ENCODE measurements at places on chromosomes 1 and 21.

DNA sequence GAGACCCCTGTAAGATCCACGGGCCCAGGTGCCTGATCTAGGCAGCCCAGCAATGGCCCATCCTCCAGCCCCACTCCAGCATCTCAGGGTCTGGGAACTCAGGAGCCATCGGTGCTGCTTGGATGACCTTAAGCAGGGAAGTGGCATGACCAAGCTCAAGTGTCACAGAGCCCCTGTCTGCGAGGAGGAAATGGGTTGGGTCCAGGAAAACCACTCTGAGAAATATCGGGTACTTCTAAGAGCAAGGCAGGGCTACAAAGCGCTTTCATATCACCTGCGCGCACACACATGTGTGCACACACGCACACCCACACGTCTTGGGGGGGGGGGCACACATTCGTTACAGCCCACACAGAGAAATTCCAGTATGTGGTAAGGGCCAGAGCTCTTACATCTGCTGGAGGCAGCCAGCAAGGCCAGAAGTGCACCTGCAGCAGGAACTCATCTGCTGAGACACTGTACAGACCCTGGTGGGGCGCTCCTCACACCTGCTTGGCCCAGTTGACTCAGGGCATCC is 32.6 kb upstream of the SPOCD1 start:
- DNase-seq = no peak

GRCh38 chr1:116785006-116785405 is 30.8 kb downstream of the CD2 start:
- no peak for DNase-seq

DNA sequence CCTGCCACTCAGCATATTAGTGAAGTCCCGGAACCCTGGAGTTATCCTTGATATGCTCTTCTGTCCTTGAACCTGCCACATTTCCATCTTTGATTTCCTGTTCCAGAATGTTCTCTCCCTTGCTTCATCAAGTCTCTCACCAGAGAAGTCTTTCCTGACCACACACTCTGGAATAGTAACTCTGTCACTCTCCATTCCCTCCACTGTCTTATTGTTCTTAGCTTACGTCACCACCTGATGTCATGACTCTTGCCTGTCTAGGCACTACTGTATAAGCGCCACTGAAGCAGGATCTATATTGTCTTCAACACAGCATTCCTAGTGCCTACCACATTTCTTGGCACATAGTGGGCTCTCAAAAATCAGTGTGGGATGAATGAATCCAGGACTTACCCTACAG is 65.4 kb upstream of the SMYD2 start:
- no peak for DNase-seq

- DNase-seq = peak; percentile 42
These were observed 1.2 kb downstream of the RSRP1 start for GRCh38 chr1:25245809-25246599.

- DNase-seq = no peak
These were observed 891.8 kb upstream of the NCAM2 start for GRCh38 chr21:20106368-20106767.

DNA sequence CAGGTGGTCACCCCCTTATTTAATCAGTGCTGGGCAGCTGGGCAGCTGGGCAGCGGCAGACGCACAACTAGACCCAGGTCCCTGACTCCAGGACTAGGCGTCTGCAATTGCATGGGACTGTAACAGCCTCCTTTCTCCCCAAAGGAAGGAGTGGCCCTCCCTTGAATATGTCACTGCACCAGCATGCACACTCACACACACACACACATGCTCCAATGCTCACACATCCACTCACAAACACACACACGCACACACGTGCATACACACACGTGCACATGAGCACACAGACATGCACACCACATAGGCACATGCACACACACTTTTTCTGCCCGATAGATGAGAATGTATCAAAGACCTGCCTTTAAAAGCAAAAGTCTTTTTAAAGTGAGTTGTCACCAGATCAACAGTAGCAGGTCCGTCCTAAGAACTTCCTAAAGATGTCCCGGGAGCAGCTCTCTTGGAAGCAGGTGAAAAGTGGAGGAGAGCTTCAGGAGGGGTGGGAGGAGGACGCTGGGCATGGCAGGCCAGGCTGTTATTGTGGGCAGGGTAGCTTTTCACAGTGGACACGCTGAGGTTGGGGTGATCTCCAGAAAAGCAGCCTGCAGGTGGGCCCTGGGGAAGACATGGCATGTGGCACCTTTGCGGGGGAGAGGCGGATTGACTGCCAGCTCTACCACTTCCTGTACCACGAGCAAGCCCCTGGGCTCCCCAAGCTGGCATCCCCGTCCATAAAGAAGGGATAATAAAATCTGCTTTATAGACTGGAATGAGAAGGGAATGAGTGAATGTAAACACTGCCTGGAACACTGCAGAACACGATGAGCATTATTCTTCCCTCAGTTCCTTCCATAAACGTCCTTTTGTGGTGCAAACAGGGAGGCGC is 1.7 kb downstream of the PDE9A start:
- no peak for DNase-seq

DNA sequence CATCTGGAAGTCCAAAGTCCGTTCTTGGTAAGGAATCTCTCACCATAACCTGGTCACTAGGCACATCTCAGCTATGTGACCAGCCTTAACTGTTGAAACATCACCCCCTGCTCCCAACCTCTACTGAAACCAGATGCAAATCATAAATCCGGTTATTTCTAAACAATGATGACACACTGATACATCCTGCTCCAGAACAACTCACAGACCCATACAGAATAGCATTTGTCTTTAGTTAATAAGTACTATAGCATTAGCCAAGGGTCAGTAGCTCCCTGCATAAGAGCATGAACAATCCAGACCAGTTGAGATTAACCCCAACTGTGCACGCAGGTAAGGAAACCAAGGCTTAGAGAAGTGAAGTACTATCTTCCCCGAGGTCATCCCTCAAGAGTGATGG is 38.0 kb upstream of the KCTD3 start:
- no peak for DNase-seq

- no peak for DNase-seq
These were observed 55.2 kb upstream of the MRPS6 start for GRCh38 chr21:34018185-34018584.

DNA sequence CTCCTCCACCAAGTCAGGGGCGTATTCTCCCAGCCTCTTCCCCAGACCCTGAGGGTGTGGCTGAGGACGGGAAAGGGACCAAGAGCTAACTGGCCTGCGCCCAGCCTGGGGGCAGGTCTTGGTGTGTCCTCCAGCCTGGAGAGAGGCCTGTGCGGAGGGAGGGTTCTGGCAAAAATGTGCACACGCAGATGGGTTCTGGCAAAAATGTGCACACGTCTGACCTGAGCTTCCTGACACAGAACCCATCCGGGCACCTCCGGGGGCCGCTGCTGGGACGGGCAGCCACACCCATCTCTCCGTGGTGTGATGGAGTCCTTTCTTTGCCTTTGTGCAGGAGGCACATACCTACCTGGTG is 23.1 kb upstream of the PKP1 start:
- DNase-seq = no peak

DNA sequence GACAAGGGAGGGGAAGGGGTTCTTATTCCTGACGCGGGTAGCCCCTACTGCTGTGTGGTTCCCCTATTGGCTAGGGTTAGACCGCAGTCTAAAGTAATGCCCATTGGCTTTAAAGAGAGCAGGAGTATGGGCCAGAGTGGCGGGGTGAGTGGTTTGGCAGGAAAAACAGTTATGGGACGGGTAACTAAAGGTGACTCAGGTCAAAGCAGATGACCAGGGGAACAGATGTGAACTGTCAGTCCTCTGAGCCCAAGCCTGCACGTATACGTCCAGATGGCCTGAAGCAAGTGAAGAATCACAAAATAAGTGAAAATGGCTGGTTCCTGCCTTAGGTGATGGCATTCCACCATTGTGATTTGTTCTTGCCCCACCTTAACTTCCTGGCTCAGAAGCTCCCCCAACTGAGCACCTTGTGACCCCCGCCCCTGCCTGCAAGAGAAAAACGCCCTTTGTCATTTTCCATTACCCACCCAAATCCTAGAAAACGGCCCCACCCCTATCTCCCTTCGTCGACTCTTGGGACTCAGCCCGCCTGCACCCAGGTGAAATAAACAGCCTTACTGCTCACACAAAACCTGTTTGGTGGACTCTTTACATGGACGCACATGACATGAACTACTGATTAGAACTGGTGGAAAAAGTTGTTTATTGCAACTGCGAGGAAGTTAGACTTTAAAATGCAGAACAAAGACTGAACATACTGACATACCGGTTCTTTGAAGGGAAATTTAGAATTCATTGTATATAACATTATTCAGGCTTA is 758 bp upstream of the ATAD3B start:
- no peak for DNase-seq

GRCh38 chr1:157034137-157034800 is 11.3 kb downstream of the ARHGEF11 start:
- DNase-seq = no peak

DNA sequence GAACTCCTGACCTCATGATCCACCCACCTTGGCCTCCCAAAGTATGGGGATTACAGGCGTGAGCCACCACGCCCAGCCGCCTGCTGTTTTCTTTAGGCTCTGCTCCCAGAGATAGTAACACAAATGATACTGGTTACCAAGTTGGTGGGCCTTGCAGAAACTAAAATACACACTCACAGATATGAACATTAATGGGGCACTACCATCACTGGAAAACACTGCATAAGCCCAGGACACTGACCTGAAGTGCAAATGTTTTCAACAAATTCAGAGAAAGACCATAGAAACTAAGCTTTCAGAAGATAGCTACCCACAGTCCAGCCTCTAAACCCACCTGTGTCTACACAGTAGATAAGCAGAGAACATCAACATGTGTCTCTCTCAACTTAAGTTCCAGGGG is 180.5 kb downstream of the FCRL5 start:
- no peak for DNase-seq

DNA sequence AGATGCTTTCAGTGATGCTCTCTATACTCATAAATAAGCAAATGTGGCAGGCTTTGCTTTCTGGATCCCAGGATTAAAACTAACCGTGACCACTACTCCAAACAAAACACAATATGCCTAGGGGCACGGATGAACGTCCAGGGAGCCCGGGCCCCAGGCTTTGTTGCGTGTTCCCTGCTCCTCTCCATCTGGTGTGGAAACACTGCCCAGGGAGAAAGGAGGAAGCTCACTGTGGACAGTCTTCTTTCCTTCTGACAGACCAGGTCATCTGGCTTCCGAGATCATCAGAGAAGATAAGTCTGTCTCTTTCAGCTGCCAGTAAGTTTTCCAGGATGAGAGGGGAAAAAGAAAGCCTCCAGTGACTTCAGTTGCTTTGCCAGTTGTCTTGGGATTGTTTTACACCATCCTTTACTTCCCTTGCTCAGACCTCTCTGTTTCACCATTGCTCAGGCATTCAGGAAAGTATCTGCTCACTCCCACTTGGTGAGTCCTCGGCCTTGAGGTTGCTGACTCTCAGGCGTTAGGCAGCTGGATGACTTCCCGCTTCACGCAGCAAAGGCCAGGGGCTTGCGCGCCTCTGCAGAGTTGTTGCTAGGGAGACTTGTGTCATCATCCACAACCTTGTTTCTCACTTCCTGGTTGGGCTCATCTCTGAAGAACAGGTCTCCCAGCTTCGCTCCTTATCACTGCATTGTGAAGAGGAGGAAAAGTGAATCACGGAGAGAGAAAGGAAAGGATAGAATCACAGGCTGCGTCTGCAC is 20.6 kb upstream of the PGD start:
- DNase-seq = peak; percentile 97

DNA sequence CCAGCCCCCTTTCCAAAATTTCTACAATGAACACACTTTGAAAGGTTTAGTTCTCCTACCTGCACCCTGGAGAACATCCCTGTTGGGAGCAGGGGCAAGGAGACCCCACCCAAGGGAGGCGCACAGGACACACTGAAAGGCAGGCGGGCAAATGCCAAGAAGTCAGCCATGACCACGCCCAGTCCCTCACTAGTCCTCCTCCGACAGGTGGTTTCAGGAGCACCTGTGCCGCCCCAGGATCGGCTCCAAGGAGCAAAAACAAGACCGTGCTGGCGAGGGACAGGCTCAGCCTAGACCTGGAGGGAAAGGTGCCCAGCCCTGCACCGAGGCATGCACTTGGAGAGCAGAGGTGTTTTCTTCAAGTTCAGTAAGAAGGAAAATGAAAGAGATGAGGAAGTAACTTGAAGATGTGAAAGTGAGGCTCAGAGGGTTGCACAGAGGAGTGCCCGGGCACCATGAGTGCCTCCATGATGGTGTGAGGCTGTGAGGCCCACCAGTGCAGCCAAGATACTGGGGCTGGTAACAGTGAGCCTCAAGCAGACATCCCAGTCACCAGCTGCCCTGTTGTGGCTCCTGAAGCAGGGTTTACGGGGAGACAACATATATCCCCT is 19.6 kb upstream of the NADK start:
- DNase-seq = no peak

- no peak for DNase-seq
These were observed 105.4 kb upstream of the FAM78B start for GRCh38 chr1:166272155-166272554.

DNA sequence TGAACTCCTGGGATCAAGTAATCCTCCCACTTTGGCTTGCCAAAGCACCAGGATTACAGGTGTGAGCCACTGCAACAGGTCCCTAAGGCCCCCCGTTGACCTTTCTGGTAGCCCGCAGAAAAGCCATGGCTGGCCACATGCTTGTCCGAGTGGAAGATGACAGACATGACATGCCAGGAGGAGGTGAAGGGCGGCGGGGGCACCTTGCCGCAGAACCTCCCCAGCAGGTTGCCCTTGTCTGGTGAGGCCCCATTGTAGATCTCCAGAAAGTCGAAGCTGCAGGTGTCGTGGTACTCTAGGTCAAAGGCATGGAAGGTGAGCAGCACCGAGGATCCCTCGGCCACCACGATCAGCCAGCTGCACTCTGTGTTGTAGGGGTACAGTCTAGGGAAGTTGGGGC is 8.4 kb downstream of the CDCP2 start:
- DNase-seq = no peak

DNA sequence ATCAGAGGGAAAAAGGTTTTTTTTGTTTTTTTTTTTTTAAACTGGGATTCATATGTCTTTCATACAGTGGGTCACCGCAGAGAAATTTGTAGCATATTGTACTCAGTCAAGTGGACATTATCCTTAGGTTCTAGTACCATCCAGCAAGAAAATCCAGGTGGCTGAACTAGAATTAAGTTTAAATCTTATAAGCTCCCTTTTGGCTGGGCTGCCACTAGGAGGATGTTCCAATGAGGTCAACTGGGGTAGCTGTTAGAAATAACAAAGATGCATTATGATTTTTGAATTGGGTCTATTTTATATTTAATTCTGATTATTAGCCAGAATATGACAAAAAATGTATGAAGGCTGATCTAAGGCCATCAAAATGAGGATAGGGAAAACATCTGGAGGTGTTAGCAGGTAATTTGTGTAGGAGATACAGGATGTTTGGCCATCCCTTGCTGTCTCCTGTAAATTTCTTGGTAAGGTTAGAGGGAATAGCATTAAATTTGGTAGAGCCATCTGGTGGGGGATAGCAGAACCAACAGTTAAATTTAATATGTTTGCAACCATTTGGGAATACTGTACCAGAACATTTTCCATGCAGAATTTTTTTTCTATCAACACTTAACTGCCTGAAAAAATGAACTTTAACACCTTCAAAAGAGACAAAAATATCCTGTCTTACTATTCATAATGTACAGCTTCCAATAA is 568.5 kb upstream of the B3GALT2 start:
- DNase-seq = no peak

GRCh38 chr1:186325239-186325638 is 49.8 kb downstream of the TPR start:
- no peak for DNase-seq

Data from inflammatory macrophage (primary cell).